Stomach (tissue), 19 donors: ENCODE measurements at places on chromosomes 12 and 14. TPM values are rescaled to one million over a fixed set of nuclear protein-coding genes. Genes with fewer than 3 reads are reported as not detected.

- no peak for DNase-seq
Observed at GRCh38 chr12:127780881-127781280, 486.1 kb upstream of the TMEM132C start.

DNA sequence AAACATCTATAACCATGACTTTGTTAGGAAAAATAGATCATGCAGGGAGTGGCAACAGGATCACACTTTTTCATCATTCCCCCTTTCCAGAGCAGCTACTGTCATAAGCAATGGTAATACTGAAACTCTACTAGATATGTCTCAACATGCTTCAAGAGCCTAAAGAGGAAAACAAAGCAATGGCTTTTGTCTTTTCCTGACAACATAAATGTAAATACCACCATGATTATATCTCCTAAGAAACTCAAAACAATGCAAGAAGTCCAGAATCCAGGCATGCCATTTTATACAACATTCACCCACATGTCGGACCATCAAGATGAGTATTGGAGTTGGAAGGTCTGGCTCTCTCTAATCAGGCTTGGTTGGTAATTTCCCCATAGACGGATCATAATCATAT, 78.7 kb downstream of the KIF21A start:
- no peak for DNase-seq

GRCh38 chr12:101885912-101886561, 8.7 kb downstream of the DRAM1 start:
- no peak for DNase-seq

DNA sequence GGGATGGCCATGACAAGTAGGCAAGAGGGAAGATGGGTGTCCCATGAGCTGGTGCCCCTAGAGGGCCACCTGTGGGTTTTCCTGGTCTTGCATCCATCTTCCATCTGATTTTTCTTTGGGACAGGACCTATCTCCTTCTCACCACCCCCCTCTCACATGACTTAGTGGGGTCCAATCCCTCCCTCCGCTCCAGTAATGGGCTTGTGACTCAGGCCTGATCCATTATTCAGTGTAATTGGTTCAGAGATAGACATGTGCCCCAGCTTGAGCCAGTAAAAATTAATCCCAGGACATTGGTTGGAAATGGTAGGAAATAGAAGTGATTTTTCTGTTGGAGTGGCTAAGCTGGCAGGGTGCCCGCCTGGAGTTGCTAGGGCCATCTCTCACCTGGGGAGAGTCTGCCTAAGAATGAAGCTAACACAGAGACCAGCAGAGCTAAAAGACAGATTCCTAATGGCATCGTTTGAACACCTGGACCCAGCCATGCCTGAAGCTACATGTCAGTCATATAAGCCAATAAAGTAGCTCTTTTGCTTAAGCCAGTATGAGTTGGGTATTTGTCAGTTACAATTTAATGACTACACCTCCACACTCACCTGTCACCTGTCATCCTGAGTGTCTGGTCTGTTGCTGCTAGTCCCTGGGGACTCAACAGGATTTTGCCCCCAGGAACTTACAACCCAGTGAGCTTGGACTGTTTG, 14.7 kb downstream of the RASAL1 start:
- DNase-seq: no peak

DNA sequence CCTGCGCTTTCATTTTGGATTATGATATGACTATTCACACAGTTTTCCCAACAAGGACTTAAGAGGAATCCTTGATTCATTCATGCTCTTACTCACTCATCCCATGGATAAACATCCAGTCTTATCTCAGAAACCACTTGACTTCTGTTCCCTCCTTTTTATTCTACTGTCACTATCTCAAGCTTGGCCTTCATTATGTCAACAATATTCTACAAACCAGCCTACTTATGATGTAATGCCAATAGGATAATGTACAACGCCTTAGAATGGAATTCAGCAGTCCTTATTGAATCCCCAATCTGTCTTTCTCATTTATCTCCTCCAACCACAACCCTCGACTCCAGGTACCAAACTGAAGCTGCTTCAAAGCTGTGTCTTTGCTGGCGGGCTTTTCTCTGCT, 448.5 kb downstream of the PDZRN4 start:
- no peak for DNase-seq

GRCh38 chr14:91356181-91356763, 61.3 kb downstream of the CCDC88C start:
- no peak for DNase-seq

- DNase-seq: no peak
Observed at GRCh38 chr12:3947781-3948180, 74.6 kb upstream of the PARP11 start.

DNA sequence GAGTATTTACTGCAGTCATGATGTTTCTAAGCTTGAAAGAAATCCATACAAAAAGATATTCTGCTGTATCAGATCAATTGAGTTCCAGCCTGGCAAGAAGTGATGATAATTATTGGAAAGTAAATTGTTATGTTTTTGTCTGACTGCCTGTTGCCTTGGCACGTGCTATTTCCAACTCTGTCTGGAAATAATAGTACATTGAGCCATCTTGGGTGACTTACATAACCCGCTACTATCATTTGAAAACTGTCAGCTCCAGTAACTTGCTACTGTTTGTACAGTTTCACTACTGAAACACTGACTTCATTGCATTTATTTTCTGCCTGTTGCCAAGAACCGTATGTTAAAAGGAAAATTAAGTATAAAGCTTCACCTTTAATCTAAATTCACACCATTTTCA, 318.6 kb downstream of the ITPR2 start:
- DNase-seq: no peak

DNA sequence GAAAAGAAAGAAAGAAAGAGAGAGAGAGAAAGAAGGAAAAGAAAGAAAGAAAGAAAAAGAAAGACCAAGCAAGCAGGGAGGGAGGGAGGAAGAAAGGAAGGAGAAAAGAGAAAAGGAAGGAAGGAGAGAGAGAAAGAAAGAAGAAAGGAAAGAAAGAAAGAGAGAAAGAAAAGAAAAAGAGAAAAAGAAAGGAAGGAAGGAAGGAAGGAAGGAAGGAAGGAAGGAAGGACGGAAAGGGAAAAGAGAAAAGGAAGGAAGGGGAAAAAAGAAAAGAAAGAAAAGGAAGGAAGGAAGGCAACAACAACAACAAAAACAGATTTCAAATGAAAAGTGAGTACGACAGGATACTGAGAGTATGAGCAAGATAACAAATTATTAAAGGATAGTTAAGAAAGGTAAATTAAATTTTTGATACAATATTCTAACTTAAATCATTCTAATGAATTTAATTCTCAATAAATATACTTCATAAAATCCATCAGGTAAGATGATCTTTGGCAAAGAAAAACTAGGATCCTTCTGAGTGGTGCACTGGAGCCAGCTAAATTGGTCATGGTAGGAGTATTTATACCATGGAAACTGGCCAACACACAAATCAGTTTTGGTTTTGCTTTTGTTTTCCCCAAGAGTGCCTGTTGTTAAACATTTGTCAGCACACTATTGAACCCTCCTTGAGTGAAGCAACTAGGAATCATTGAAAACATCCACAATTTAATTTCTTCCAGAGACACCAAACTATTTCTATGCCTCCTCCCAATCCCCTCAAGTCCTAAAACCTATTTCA, 56.1 kb upstream of the DYRK2 start:
- DNase-seq: no peak

DNA sequence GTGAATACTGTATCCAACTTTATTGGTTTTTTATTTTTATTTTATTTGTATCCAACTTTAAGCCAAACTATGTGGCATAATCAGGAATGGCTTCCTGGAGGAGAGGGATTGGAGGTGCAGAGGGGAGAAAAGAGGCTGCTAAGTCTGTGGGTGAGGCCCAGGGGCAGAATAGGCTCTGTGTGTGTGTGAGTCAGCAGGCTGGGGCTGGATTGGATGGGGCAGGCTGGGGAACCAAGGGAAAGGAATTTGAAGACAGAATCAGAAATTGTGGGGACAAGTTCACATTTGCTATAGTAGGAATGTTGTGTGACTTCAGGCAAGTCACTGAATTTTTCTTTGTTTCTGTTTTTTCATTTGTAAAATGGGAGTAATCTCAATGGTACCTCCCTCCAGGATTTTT, 12.8 kb upstream of the RILPL1 start:
- no peak for DNase-seq

DNA sequence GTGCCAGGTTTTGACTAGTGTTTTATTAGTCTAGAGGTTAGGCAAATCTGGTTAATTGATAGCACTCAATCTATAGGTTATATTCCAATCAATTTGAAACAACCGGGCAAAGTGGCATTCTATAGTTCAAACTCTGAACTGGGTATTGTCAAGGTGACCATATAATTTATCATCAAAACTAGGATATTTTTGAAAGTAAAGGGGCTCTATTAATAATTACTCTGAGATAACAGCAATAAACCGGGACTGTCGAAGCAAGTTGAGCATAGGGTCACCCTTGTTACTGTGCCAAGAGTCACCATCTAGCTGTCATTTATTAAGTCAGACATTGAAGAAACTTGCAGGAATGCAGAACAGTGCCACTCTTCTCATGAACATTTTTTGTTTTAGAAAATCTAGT, 321.2 kb downstream of the RAD51B start:
- peak; percentile 53 for DNase-seq

DNA sequence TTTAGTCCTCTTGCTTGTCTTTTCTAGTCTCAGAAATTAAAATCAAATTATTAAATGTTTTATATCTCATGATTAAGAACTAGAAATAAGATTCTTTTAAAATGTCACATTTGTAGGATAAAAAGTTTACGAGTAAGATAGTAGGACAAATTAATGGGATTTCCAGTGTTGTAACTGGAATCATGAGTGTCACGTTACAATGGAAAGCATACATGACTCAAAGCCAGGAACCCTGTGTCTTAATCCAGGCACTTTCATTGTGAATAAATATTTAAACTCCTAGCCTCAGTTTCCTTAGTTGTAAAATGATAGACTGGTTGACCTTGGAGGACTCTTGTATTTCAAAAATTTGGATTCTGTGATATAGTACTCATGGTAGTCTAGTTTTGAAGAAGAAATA, 84.9 kb downstream of the MIA2 start:
- no peak for DNase-seq

- no peak for DNase-seq
Observed at GRCh38 chr12:46562625-46563225, 190.2 kb upstream of the SLC38A2 start.

DNA sequence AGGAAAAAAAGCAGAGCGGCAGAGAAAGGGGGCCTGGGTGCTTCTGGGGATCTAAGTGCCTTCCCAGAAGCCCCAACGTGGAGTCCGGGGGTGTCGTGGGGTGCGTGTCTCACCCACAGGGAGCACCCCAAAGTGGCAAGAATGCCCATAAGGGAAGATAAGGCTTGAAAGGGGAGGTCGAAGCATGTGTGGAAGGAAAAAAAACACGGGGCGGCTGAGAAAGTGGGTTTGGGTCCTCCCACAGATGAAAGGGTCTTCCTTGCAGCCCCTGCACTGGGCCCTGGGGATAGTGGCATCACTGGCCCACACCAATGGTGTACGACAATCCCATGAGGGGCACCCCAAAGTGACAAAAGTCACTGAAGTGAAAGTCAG, 275.5 kb downstream of the ALG10 start:
- no peak for DNase-seq

DNA sequence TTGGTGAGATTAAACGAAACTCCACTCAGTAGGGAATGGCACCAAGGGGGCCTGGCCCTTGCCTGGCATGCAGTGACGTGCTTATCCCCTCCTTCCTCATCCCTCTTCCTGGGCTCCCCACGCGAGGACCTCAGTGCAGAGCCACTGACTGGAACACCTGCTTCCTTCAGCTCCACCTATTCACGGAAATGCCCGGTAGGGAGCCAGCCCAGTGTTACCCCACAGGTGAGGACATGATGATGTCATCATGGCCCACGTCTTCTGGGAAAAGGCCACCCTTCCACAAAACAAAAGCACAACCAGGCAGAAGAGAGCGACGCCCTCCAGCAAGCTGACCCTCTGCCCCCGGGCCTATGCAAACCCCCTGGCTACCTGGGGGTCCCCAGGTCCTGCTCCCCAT, 42.1 kb downstream of the CCDC85C start:
- DNase-seq: peak; percentile 69

GRCh38 chr12:11726659-11727058, 77.2 kb downstream of the ETV6 start:
- no peak for DNase-seq

- DNase-seq: no peak
Observed at GRCh38 chr14:101929946-101930345, 34.4 kb upstream of the DYNC1H1 start.

- DNase-seq: no peak
Observed at GRCh38 chr12:128876559-128876958, 23.3 kb downstream of the GLT1D1 start.

DNA sequence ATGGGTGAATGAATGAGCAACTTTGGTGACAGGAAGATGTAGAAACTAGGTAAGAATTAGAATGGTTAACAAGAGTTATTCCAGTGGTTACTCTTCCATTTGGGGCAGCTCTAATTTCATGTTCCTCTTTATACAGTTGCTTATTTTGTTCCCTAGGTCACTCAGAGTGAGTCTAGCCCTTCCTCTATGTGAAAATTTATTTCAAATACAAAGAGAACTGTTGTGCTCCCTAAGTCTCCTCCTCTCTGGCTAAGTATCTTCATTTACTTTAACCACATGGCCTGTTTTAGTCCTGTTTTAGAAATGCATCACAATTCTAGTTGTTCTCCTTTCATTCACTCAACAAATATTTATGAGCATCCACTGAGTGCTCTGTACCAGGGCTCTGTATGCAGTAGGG, 51.1 kb upstream of the HIF1A start:
- no peak for DNase-seq

DNA sequence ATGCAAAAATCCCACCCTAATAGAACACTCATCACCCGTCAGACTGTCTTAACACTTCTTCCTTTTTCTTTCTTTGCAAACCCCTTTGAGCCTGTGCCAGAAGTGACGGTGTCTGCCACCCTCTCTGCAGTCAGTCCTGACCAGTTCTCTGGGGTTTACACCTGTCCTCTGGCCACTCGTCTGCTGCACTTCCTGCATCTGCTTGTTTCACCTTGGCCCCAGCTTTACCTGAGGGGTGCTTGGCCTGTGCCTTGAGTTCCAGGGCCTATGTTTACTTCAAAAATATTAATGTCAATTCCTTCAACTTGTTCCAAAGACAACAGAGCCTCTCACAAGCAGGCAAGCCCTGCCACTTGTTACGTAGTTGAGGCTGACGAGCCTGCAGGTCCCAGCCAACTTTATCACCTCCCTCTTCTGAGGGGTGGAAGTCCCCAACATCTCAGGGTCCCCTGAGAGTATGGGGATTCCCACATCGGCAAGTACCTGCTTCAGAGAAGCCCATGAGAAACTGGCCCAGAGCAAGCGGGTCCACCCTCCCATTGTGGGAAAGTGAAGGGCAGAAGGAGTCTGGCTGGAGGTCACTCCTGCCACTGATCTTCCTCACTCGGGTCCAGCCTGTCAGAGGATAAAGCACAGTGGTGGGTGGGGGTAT, 205.4 kb downstream of the DAD1 start:
- DNase-seq: no peak

GRCh38 chr12:48969160-48969771, 2.3 kb downstream of the WNT10B start:
- no peak for DNase-seq

LRRC9 gene
- not detected for polyA plus RNA-seq

TCL1B gene
- polyA plus RNA-seq: not detected

SERPINA12 gene
- 0.08 TPM for polyA plus RNA-seq

CCDC197 gene
- not detected for polyA plus RNA-seq

PDE3A gene
- 0.19 TPM for polyA plus RNA-seq

TAS2R46 gene
- polyA plus RNA-seq: not detected
